ENCODE measurements at places on chromosomes 4 and X. TPM values are rescaled to one million over a fixed set of nuclear protein-coding genes. Genes with fewer than 3 reads are reported as not detected.

Gene SPARCL1
- 351 TPM for total RNA-seq

DNA sequence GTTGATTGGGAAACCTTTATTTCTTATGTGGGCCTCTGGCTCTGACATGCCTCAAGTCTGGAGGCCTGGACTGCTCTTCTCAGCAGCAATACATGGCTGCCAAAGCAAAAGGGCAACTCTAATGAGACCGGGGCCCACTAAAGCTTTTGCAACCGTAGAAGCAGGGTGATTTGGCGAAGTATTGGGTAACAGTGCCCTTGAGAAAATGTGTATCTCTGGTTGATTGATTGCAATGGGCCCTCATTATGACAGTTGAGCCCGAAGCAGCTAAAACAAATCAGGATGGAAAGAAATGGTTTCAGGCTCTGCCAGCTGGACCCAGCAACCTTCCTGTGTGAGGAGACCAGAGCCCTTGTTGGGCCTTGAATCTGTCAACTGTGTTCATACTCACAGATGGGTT is 73.4 kb downstream of the CLCN4 start:
- no peak for DNase-seq

- no peak for DNase-seq
Observed at GRCh38 chr4:153724606-153725005, 35.2 kb downstream of the RNF175 start.

GRCh38 chr4:11182586-11183355 is 245.9 kb downstream of the HS3ST1 start:
- DNase-seq, result no peak

DNA sequence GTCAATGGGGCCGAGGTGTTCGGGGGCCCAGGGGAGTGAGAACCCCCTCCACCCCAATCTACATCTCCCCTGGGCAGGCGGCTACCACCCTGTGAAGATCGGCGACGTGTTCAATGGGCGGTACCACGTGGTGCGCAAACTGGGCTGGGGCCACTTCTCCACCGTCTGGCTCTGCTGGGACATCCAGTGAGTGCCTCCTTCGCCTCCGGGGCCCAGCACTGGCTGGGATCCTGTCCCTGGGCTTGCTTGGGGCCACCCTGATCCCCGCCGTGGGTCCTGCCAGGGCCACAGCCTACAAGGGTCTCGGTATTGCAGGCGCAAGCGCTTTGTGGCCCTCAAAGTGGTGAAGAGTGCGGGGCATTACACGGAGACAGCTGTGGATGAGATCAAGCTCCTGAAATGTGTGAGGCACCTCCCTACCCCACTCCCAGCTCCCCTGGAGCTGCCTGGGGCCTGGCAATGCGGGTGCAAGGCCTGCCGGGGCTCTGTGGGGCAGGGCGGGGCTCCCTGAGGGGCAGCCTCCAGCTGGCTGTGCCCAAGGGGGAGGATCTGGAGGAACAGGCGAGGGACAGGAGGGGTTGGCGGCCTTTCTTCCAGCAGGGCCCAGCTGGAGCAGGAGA is 697 bp downstream of the SRPK3 start:
- no peak for DNase-seq

Gene PABPC5
- 4.3 TPM for total RNA-seq

- DNase-seq, result no peak
Observed at GRCh38 chr4:159281771-159282170, 178.9 kb downstream of the RAPGEF2 start.

Gene ADH6
- total RNA-seq, result not detected

- DNase-seq, result no peak
Observed at GRCh38 chr4:154344686-154345085, 146.9 kb downstream of the DCHS2 start.

Gene EGFL6
- not detected for total RNA-seq

- no peak for DNase-seq
Observed at GRCh38 chr4:1771555-1772305, 21.4 kb upstream of the FGFR3 start.

DNA sequence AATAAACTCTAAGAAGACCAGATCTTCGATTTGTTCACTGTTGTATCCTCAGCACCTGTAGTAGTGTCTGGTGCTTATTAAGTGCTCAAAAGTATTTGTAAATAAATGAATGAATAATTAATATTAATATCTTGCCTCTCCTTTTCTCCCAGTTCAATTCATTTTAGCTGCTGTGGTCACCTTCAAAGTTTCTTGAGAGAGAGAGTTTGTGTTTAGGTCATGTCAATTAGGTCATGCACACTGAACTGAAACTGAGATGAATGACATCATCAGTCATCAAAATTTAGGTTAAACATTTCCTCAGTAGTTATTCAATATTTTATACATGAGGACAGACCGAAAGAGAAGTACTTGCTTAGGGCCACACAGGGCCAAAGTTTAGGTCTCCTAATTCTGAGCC is 73.5 kb downstream of the ANXA3 start:
- no peak for DNase-seq

DNA sequence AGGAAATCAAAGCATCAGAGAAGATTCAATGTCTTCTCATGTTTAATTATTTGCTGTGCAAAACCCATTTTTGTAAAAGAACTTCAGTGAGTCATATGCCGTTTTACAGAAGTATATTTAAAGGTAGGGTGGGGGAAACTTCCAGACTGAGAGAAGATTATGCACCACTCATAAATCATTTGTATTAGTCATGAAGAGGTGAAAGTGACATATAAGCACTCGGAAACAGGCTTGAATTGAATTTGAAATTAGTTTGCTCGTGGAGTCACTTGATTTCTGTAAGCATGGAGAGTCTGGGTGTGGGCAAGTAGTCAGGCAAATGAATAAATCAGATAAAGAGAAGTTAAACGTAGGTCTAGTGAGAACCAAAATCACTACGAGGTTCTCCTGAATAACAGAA is 335.1 kb downstream of the ANK2 start:
- no peak for DNase-seq

DNA sequence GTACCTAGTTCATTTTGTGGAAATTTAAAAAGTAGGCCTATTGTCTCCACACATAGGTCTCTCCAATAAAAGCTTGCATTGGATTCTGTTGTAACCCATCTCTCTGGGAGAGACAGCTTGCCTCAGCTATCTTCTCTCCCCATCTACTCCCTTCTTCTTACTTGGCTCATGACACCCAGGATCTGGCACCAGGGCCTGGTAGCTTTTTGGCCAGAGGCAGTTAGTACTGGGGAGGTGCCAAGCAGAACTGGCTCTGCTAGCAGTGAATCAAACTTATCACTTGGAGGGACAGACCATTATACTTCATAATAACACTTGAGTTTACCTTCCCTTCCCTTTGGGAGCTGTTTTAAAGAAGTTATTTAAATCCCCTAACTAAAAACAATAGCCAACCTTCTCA is 31.8 kb downstream of the PLAC1 start:
- no peak for DNase-seq

- no peak for DNase-seq
Observed at GRCh38 chr4:99437723-99438404, 2.7 kb upstream of the ADH7 start.

DNA sequence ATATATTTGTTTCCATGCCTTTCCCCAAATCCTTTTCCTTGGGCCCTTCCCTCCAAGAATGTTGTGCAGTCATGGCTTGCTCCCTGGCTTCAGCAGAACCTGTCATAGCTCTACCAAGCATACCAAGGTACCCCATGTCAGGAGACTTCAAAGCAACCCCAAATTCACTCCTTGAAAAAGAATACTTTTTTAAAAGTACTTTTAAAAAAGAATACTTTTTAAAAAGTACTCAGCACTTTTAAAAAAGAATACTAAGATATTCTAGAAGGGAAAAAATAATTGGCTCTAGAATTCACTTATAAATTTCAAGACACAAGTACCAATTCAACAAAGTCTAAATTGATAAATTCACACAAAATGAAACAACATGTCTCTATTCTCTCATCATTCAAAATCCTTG is 76.0 kb downstream of the NR3C2 start:
- DNase-seq, result no peak

DNA sequence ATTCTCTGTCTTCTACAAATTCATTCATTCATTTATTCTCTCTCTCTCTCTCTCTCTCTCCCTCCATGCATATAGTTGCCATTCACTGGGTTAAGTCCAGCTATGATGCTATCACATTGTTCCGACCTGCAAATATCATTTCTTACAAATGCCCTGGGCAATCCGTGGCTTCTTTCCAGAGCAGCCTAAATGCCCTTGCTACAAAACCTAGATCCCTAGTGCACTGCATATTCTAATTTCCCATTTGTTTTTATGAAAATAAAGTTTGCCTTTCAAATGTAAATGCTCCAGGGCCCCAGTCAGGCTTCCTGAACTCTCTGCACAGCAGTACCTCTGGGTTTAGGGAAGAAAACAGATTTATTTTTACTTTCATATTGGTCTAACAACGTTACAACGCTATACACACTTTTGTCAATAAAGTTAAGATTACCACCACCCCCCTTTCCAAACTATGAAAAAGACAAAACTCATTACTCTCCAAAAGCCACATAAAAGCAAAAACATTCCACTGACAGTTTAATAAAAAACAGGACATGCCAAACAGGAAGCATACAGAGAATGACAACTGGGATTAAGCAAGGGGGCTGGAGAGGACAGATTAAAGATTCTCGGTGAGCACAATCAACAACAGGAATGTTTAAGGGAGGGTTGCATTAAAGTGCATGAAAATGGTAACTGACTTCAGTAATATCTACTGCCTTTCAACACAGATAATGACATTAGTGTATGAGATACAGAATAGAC is 104.3 kb downstream of the USP46 start:
- no peak for DNase-seq

- DNase-seq, result no peak
Observed at GRCh38 chr4:69727426-69727825, 33.0 kb downstream of the SULT1B1 start.

- no peak for DNase-seq
Observed at GRCh38 chr4:125084608-125085007, 230.1 kb upstream of the FAT4 start.

- no peak for DNase-seq
Observed at GRCh38 chr4:126405369-126405982, 1090.7 kb downstream of the FAT4 start.

Gene PNMA3
- total RNA-seq, result 0.20 TPM

GRCh38 chr4:88696630-88697029 is 999 bp downstream of the NAP1L5 start:
- DNase-seq, result no peak

- no peak for DNase-seq
Observed at GRCh38 chrX:72110051-72110875, 21.5 kb downstream of the RTL5 start.

- no peak for DNase-seq
Observed at GRCh38 chr4:137387924-137388323, 144.4 kb downstream of the PCDH18 start.

DNA sequence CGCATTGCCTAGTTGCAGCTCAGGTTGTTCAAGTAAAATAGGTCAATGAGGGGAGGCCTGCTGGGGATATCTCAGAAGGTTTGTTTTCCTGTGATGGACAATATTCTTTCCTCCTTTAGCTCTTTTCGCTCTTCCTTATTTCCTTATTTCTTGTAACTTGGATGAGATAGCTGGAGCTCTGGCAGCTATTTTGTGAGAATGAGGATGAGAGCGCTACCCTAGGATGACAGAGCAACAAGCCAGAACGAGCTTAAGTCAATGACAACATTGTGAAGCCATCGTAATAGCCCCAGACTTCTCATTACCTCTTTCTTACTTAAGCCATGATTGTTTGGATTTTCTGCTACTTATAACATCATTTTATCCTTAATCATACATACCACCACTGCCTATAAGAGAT is 124.3 kb upstream of the GATB start:
- no peak for DNase-seq

GRCh38 chr4:86924811-86925210 is 10.0 kb upstream of the AFF1 start:
- no peak for DNase-seq

GRCh38 chrX:19556202-19556601 is 40.9 kb upstream of the MAP3K15 start:
- DNase-seq, result no peak

DNA sequence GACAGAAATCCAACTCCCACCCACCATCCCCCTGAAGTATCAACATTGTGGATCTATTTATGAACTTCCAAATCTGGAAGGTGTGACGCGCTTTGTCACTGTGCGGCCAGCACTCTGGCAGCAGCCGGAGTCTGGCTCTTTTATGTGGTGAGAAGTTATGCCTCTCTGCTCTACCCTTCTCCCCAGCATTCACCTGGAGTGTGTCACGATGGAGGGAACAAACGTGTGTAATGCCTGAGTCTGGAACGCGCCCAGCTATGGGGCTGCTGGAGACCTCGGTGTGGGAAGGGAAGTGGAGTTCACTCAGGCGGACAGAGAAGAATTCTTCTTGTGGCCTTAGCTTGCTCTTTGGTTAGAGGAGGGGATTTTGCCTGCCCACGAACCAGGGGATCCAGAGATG is 222.1 kb upstream of the RPL34 start:
- no peak for DNase-seq

DNA sequence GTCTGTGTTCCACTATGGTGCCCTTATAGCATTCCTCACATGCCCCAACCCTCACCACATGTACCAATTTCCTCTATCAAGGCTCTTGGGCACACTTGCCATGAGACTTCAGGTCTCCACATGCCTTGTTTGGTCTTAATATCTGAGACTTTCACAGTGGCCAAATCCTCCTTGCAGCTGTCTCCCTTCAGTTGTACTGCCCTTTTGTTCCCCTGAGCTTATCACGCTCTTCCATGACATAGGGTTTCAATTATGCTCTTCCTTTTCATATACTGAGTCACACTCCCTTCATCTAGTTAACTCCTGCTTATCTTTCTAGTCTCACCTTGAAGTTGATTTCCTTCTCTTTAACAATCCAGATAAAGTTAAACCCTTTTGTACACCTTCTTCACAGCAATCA is 212.9 kb downstream of the PDHA2 start:
- DNase-seq, result no peak

DNA sequence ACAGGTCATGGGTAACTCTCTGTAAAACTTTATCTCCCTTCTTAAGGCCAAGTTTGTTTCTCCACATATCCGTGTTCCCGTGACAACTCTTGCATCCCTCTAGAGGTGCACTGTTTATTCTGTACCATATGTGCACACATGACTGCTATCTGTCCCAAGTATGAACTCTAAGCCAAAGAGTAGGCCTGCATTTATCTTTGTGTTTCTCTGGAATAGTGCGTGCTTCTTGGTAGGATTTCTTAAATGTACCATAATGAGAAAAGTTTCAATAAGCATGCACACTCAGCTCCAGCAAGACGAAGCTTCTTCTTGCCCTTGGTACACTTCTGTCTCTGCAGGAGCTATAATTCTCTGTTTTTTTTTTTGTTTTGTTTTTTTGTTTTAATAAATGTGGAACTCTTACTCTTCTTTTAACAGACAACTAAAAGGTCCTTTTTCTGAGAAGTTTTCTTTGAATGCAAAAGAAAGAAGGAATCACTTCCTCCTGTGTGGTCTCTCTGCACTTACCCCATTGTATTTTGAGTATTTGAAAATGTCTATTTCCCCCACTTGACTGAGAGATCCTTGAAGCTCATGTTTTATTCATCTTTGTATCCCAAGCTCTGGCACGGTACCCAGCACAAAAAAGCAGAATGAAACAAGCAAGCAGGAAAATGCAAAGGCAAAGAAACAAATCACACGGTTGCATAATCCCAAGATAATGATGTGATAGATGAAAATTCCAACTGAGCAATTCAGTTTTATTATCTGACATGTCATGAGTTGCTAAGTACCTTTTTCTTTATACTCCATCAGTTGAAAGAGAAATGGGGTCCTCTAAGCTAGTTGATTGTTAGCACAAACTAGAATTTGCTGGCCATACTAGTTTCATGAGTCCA is 521.9 kb upstream of the BOD1L1 start:
- DNase-seq, result no peak

Data from tibial nerve (tissue), 4 donors.